Camera-type eye (tissue), 1 donor: ENCODE measurements at places on chromosomes 6 and 20. TPM values are rescaled to one million over a fixed set of nuclear protein-coding genes. Genes with fewer than 3 reads are reported as not detected.

The MOG gene
- total RNA-seq, result 0.16 TPM

The PTCHD4 gene
- total RNA-seq, result 10.0 TPM

The MPIG6B gene
- 0.55 TPM for total RNA-seq

The IL17F gene
- not detected for total RNA-seq

The UNC93A gene
- not detected for total RNA-seq
